ENCODE measurements at places on chromosomes 2 and 18. TPM values are rescaled to one million over a fixed set of nuclear protein-coding genes. Genes with fewer than 3 reads are reported as not detected.

The EML6 gene
- 25.3 TPM for total RNA-seq

The TTC32 gene
- total RNA-seq = 22.8 TPM

DNA sequence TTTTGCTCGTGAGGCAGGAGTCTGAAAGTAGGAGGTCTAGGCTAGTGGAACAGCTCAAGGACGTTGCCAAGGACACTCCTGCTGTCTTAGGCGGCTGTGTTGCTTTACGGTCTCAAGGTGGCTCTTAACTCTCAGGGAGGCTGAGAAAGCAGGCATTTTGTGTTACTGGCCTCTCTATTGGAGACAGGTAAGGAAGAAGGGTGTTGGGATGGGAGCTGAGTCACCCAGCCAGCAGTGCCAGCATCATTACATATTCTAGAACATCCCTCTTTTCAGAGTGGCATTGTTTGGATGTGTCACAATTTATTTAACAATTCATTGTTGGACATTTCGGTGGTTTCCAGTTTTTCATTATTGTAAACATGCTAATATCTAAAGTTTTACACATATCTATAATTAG is 30.8 kb upstream of the TMEM214 start:
- DNase-seq = no peak
- H3K4me1 ChIP-seq = no peaks in the 10 kb centered on the region
- H3K36me3 ChIP-seq = no peaks in the 10 kb centered on the region
- no peak overlapping the region for H3K4me3 ChIP-seq
- peaks cover 33% of the 10 kb centered on the region for H3K27me3 ChIP-seq

The PREPL gene
- total RNA-seq = 33.3 TPM

GRCh38 chr2:234536178-234536965 is 39.5 kb upstream of the ARL4C start:
- no peaks in the 10 kb centered on the region for H3K4me1 ChIP-seq
- H3K36me3 ChIP-seq = no peaks in the 10 kb centered on the region
- H3K27ac ChIP-seq = no peak overlapping the region
- DNase-seq = no peak

The CHRNG gene
- not detected for total RNA-seq

The DHRS9 gene
- total RNA-seq = 0.71 TPM

The SLC30A3 gene
- 0.27 TPM for total RNA-seq

DNA sequence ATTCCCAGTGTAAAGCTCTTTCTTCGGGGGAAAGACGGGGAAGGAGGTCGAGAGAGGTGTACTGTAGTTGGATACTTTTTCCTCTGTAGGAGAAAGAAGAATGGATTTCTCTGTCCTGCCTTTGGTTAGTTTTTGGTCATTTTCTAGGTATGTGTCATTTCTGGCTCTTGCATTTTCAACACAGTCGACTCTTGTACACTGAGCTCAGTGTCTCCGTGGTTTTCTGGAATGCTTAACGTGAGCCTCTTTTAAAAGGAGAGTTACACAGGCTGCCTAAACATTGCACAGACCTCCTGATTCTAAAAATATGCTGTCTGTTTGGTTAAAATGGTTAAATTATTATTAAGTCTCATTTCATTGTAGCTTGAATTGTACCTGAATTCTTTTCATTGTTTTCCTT is 21.8 kb upstream of the GLS start:
- DNase-seq = no peak
- no peaks in the 10 kb centered on the region for H3K27me3 ChIP-seq
- no peak overlapping the region for H3K27ac ChIP-seq
- H3K36me3 ChIP-seq = peaks cover 28% of the 10 kb centered on the region
- H3K4me3 ChIP-seq = no peak overlapping the region

DNA sequence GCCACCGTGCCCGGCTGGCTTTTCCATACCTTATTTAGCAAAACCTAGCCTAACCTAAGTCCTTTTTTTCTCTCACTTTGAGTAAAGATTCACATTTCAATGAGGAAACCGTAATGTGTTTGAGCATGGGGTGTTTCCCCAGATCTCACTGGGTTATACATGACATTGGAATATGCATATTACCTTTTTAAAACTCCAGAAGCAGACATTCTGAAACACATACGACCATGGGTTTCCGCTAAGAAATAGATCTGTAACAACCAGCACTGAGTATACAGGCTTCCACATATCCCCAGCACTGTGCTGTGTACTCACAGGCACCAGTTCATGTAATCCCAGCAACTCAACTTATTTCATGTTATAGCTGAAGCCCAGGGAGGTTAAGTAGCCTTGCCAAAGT is 41.0 kb upstream of the FOSL2 start:
- H3K36me3 ChIP-seq = no peaks in the 10 kb centered on the region
- H3K27me3 ChIP-seq = no peaks in the 10 kb centered on the region
- DNase-seq = no peak
- no peak overlapping the region for H3K27ac ChIP-seq
- no peak overlapping the region for H3K4me3 ChIP-seq

GRCh38 chr2:70089220-70089982 is 2.1 kb downstream of the PCBP1 start:
- H3K27me3 ChIP-seq = no peaks in the 10 kb centered on the region
- peak overlapping the region; percentile 96 for H3K4me3 ChIP-seq
- peaks cover 72% of the 10 kb centered on the region for H3K4me1 ChIP-seq
- H3K27ac ChIP-seq = peak overlapping the region; percentile 100

DNA sequence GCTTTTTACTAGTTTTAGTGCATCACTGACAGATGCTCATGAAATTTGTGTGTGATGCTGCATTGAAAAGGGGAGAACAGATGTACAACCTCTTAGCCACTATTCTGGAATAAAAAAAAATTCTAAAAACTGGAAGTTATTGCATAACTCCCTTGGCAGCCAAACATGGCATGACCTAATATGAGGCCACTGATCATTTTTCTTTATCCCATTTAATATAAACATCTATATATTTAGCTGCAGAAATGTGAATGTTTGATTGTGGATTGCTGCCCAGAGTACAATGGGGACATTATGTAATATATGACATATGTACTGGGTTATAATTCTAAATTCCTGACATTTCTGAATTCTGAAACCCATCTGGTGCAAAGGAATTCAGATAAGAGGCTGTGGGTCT is 86.5 kb downstream of the CDCA7 start:
- no peak for DNase-seq
- H3K4me3 ChIP-seq = no peak overlapping the region
- H3K36me3 ChIP-seq = no peaks in the 10 kb centered on the region
- H3K27ac ChIP-seq = no peak overlapping the region
- no peaks in the 10 kb centered on the region for H3K4me1 ChIP-seq

DNA sequence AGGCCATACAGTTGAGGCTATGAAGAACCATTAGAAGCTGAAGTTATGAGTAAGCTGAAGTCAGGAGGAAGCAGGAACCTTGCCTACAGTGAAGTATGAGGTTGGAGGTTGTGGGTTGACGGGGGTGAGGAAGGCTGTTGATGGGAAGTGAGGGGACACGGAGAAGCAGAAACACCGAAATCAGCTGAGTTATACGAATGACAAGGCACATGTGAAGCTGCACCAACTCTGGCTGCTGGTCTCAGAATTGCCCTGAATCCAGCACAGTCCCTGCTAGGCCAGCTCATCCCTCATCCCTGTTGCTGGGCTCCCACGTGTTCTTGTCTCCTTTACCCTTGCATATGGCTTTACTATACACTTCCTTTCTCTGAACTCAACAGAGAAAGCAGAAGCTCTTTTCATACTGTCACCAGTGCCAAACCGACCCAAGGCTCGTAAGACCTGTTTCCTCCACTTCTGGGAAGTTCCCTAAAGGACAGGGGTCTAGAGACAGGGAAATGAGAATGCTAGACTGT is 9.2 kb upstream of the TMEM247 start:
- no peaks in the 10 kb centered on the region for H3K36me3 ChIP-seq
- H3K4me1 ChIP-seq = peaks cover 6% of the 10 kb centered on the region
- H3K27me3 ChIP-seq = no peaks in the 10 kb centered on the region
- H3K27ac ChIP-seq = no peak overlapping the region
- DNase-seq = no peak
- H3K4me3 ChIP-seq = no peak overlapping the region

- no peak overlapping the region for H3K27ac ChIP-seq
- H3K27me3 ChIP-seq = no peaks in the 10 kb centered on the region
- no peaks in the 10 kb centered on the region for H3K4me1 ChIP-seq
Observed at GRCh38 chr2:116133381-116133942, 1681.0 kb upstream of the DDX18 start.

- no peaks in the 10 kb centered on the region for H3K27me3 ChIP-seq
- no peak overlapping the region for H3K4me3 ChIP-seq
- no peaks in the 10 kb centered on the region for H3K36me3 ChIP-seq
Observed at GRCh38 chr2:52368141-52368540, 1336.2 kb upstream of the NRXN1 start.

GRCh38 chr18:74281011-74281979 is 10.5 kb downstream of the CYB5A start:
- no peaks in the 10 kb centered on the region for H3K27me3 ChIP-seq
- no peak overlapping the region for H3K4me3 ChIP-seq
- H3K36me3 ChIP-seq = peaks cover 27% of the 10 kb centered on the region
- H3K4me1 ChIP-seq = peaks cover 51% of the 10 kb centered on the region
- no peak overlapping the region for H3K27ac ChIP-seq

DNA sequence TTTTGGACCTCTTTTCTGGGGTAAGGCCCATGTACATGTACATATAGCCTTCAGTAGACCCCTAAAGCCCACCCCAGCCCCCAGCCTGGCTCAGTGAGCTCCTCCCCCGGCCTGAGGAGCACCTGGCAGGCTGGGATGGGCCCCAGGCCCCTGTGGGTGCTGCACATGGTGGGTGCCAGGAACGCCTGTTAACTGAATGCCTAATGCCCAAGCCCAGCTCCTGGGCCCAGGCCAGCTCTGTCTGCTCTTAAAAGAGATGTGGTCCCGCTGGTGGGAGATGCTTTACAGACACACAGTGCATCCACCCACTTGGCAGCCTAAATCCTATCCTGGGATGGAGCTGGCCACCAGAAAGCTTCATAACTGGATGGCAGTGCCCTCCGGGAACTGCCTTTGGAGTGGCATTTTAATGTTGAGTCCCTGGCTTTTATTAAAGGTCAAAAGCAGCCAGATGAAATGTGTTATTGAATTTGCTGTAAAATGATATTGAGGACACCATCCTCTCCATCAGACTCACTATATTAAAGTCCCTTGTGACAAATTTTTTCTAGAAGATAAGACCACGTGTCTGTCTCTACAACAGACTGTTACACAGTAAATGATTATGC is 7.7 kb upstream of the OXER1 start:
- peaks cover 10% of the 10 kb centered on the region for H3K4me1 ChIP-seq
- no peaks in the 10 kb centered on the region for H3K27me3 ChIP-seq
- H3K4me3 ChIP-seq = no peak overlapping the region
- no peak overlapping the region for H3K27ac ChIP-seq
- no peaks in the 10 kb centered on the region for H3K36me3 ChIP-seq
- DNase-seq = no peak

Measured in activated B cell treated with CpG ODN at 0.5 μM for 24 hours (primary cell).